ENCODE measurements at places on chromosomes 1 and 21.

DNA sequence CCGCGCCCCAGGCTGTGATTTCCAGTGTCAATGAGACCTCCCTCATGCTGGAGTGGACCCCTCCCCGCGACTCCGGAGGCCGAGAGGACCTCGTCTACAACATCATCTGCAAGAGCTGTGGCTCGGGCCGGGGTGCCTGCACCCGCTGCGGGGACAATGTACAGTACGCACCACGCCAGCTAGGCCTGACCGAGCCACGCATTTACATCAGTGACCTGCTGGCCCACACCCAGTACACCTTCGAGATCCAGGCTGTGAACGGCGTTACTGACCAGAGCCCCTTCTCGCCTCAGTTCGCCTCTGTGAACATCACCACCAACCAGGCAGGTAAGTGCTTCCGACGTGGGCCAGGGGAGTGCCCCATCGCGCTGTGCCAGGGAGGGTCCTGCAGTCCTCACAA is 107.8 kb downstream of the LACTBL1 start:
- DNase-seq, result no peak

- no peak for DNase-seq
Observed at GRCh38 chr1:95230256-95230655, 3.8 kb upstream of the RWDD3 start.

DNA sequence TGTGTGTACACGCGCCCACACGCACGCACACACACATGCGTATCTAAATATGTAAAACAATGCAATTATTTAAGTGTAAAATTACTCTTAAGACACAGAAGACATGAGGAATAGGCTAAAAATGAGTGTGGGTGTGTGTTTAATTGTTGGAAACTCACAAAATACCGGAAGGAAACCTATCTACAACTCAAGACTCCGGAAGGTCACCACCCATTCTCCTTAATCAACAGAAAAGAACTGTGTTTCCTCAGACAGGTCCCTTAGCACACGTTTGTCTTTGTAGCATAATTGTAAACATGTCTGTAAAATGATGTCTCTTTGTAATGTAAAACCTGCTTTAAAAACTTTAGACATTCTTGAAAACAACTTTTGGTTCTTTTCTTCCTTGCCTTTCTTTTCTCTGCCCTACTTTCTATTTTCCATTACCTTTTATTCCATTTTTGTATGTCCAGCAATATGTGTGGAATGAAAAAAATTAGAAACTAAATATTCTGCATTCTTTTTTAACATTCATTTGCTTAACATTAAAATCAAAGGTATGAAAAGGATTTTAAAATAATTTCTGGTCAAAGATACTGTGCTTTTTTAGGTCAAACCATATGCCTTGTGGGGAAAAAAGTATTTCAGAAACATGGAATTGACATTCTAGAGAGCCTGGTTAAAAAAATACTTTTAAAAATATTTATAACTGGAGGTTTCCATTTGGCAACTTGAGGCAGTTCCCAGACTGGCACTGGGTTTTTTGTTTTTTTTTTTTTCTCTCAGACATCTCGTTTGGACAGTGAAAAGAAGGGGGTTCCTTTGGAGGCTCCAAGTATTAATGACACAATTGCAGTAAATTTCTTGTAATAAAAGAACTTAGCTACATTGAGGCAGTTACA is 46.2 kb downstream of the ATP5PF start:
- DNase-seq, result no peak

DNA sequence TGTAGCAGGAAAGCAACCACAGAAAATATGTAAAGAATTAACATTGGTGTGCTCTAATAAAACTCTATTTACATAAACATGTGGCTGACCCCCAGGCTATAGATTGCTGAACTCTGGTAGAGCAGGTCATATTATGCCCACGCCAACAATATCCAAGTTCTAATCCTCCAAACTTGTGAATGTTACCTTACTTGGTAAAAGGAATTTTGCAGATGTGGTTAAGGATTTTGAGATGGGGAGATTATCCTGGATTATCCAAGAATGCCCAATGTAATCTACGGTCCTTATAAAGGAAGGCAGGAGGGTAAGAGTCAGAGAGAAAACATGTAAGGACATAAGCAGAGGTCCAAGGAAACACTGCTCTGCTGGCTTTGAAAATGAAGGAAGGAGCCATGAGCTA is 201.0 kb downstream of the USH2A start:
- no peak for DNase-seq

GRCh38 chr1:53662951-53663350 is 76.0 kb downstream of the GLIS1 start:
- no peak for DNase-seq

DNA sequence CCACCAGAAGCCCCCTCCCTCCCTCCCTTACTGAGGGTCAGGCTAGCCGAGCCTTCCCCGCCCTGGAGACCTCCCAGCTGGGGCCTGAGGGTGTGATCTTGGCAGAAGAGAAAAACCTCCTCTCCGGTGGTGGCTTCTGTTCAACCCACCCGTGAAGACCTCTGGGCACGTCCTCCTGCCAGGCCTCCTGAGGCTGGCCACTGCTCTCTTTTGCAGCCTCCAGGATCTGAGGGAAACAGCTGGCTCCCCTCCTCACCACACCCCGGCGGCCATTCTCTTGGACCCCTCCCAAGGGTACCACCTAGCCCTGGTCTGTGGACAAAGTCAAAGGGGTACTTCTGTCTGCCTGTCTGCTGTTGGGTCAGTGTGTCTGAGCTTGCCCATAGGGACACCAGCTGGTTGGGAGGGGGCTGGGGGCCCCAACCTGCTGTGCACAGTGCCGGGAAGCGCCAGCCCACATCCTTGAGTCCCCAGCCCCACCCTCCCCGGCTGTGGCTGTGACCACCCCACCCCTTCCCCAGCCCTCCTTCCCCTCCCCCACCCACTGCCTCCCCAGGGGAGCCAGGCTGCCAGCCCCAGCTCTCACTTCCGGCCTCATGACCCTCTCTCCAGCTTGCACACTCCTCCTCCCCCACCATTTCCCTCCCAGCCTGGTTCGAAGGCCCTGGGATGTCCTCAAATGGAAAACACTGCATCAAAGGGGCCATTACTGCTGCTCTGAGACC is 48.1 kb downstream of the AHDC1 start:
- DNase-seq, result no peak

GRCh38 chr1:150256554-150257341 is 826 bp upstream of the CA14 start:
- DNase-seq, result no peak

GRCh38 chr1:12464045-12464461 is 154.0 kb downstream of the DHRS3 start:
- no peak for DNase-seq

GRCh38 chr1:147722124-147722523 is 38.3 kb downstream of the GJA5 start:
- no peak for DNase-seq

DNA sequence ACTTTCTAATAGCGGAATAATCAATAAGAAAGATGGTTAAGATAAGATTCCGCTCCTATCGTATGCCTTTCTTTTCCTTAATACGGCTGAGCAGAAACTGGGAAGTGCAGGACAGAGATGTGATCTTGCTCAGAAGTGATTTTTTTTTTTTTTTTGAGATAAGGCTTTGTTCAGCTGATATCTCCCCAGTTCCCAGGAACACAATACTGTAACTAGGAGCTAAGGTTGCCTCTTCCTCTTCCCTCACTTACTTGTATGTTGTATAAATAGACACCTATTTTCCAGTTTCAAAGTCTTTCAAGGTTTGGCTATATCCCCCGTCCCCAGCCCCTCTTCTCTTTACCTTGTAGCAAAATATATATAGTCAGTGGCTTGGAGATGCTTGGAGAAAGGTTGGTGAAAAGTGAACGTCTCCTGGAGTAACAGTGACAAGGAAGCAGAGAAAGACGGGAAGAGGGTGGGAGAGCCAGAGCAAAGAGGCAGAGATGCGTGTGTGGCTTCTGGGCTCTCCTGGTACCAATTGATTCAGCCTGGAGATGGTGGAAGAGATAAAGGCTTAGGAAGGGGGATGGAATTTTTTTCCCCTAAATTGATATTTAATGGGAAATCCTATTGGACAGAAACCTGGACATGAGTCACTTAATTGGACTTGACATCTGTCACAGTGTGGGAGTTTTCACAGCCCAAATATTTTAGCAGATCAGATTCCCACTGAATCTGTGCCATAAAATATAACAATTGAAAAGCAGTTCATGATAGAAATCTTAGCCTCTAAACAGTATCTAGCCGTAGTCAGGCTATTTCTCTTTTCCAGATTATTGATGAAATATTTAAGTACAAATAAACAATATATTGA is at the start of gene NHLH2:
Gene NHLH2, minus strand, starts transcription at position 522 of the 856 bp plus-strand sequence. CDS start 2,754 bp downstream, outside the sequence.
- no peak for DNase-seq

- DNase-seq, result no peak
Observed at GRCh38 chr21:40618191-40618973, 228.6 kb downstream of the DSCAM start.

DNA sequence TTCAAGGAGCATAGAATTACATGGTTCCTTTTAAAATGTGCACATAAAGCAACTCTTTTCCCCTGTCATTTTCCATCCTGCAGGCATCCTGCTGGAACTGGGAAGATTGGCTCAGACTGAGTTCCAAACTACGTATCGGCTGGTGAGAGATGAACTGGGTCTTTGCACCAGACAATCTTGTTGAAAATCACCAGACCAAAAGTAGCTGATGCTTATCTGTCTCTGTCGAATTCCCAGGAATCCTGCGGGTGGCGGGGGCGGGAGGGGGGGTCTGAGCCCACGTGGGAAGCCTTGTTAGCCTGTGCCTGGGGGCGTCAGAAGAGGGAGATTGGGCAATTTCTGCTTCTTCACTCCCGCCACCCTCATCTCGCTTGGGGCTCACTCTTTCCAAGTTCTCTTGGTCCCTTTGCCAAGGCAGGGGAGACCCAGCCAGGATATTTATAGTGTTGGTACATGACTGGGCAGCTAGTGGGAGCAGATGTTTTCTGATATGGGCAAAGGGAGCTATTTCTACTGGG is 90.1 kb upstream of the SLC25A33 start:
- no peak for DNase-seq
